ENCODE measurements at places on chromosomes 6 and 20.

- DNase-seq = no peak
Measured at GRCh38 chr6:151705993-151706733, 101.3 kb upstream of the ESR1 start.

- DNase-seq = no peak
Measured at GRCh38 chr6:96065213-96065612, 49.4 kb downstream of the FUT9 start.

GRCh38 chr20:23155141-23155590 is 69.0 kb upstream of the CD93 start:
- no peak for DNase-seq

DNA sequence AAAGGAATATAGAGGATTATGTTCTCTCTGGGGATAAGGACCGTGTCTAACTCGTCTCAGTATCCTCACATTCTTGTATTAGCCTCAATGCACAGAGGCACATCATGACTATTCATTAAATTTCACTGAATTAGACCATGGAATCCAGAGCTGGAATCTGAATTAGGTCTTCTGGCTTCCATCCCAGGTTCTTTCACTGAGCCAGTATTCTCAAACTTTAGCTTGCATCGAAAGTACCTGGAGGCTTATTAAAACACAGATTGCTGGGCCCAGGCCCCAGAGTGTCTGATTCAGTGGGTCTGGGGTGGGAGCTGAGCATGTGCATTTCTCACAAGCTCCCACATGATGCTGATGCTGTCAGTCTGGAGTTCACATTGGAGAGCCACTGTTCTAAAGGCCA is 142.0 kb downstream of the UST start:
- no peak for DNase-seq

DNA sequence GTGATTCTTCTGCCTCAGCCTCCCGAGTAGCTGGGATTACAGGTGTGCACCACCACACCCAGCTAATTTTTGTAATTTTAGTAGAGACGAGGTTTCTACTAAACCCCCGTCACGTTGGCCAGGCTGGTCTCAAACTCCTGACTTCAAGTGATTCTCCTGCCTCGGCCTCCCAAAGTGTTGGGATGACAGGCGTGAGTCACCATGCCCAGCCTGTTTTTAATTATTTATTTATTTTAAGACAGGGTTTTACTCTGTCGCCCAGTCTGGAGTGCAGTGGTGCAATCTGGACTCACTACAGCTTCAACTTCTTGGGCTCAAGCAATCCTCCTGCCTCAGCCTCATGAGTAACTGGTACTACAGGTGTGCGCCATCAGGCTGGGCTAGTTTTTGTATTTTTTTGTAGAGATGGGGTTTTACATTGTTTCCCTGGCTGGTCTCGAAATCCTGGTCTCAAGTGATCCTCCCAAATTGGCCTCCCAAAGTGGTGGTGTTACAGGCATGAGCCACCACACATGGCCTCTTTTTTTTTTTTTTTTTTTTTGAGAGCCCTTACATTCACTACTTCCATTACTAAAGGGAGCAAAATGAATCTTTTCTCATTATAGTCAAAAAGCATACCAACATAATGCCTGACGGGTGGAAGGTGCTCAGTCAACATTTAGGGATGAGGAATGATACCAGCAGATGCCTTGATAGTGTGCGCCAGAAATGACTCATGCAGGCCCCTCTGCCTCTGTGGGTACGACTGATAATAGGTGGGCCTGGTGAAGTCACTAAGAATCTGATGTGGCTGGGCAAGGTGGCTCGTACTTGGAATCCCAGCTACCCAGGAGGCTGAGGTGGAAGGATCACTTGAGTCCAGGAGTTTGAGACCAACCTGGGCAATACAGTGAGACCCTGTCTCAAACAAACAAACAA is 17.8 kb upstream of the RALGAPB start:
- no peak for DNase-seq

GRCh38 chr6:56927538-56928453 is 27.1 kb upstream of the BEND6 start:
- no peak for DNase-seq

DNA sequence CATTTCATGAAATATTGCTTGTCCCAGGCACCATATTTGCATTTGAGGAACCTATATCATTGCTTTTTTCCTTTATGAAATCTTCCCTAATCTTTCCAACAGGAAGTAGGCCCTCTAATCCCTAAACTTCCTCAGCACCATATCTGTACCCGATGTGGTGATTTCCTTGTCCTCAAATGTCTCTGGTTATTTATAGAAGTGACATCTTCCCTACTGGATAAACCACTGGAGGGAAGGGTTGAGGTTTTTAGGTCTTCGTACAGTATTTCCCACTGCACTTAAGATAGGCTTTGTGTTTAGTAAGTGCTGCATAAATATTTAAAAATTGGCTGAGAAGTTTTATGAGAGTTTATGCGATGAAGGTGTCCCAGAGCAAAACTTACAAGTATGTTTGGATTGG is 54.9 kb upstream of the TMEM170B start:
- no peak for DNase-seq

DNA sequence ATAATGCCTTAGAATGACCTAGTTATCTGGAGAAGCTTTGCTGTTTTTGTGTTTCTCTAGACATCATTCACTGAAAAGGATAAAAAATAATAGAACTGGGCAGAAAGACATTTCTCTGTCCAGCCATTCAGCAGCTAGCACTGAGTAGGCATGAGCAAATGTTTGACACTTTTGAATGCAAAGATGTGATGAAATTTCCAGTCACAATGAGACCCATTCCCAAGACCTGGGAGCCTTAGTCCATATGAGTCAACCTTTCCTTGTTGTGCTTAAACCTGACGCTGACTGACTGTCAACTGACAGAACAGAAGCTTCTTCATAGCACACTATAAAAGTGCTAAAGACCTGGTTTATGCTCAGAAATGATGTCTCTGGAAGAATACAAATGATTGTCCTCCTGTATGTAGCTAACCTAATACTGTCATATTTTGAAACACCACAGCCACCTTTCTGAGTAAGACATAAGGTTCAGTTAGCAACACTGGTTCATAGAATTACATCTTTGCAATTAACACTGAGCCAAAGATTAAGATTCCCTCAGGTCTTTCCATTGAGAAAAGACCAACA is 17.1 kb downstream of the RALGAPA2 start:
- DNase-seq = no peak

DNA sequence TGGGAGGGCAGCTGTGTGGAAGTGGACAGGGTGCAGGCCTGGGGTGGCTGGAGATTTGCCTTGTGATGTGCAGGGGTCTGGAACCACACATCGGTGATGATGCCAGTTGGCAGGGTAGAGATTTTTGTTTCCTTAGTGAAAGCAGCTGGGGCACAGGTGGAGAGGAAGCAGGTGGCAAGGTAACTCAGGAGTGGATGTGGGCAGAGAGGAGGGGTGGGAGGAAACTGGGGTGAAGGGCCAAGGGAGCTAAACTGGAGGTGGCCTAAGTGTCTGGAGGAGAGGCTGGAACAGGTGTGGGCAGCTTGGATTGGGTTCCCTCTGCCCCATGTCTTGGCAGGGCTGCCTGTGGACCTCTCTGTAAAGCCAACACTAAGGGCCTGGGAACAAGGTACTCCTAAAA is 4.7 kb upstream of the SCUBE3 start:
- DNase-seq = no peak

DNA sequence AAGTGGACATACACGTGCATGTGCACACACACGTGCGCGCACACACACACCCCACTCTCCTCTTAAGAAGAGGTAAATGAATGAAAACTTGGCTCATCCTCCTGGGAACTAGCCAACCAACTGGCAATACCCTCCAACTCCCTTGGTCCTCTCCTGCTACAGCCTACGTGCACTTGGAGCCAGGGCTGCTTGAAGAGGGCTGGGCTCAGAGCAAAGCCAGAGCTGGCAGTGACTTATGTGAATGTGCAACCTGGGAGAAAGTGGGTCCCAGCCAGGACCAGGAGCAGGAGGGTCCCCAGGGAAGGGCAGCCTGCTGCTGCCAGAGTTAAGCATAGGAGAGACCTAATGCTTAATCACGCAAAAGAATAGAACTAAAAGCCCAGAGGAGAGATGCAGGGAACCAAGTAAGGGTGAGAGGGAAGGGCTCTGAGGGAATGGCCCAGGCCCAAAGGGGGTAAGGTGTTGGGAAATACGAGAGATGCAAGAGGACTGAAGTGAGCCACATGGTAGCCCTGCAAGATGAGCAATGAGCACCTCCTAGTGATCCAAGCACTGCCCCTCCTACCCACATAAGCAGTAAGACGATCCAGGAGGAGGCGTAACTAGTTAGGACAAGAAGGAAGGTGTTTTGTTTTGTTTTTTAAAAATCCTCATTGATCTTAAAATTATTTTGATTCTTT is 24.7 kb downstream of the TRAF3IP2 start:
- DNase-seq = no peak

GRCh38 chr6:83518816-83519480 is 6.6 kb downstream of the PRSS35 start:
- no peak for DNase-seq

- no peak for DNase-seq
Measured at GRCh38 chr6:8839626-8840025, 404.3 kb upstream of the SLC35B3 start.

DNA sequence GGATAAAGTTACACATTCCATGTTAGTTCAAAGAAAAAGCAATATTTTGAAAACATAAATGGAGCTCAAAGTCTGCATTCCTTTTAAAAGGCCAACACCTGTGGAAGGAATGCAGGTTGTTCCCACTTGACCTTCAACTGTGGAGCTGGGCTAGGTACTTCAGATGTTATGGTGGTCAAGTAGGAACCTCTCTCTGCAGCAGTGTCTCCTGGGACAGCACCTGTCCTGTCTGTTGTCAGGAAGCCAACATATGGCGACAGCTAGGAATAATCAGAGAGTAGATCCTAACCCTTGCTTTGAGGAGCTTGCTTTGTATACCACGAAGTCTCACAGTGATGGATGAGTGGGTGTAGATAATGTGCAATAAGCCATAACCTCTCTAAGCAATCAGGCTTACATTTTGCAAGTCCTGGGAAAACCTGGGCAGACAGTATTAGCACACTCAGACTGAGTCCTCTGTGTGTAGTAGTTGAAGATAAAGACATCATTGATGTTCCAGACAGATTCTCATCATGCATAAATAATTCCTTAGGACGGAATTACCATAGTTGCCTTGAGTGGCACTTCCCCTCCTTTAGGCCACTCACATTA is 347.5 kb downstream of the PRL start:
- no peak for DNase-seq

- no peak for DNase-seq
Measured at GRCh38 chr6:111628142-111628850, 22.6 kb upstream of the TRAF3IP2 start.

GRCh38 chr6:114651611-114652010 is 308.8 kb upstream of the HS3ST5 start:
- no peak for DNase-seq

DNA sequence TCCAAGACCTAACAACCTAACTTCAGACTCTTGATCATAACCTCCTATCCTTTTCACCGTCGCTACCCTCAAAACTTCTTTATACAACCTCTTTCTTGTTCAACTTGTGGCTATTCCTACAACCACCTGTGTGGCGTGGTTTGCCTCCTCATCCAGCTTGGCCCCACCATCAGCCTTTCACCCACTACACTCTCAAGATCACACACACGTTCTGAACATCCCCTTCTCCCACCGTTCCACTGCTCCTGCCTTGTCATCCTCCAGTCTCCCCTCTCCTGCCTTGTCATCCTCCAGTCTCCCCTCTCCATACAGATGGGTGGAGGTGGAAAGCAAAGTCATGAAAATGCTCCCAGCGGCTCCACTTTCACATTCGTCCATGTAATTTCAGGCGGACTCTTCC is 14.0 kb downstream of the MAK start:
- no peak for DNase-seq

DNA sequence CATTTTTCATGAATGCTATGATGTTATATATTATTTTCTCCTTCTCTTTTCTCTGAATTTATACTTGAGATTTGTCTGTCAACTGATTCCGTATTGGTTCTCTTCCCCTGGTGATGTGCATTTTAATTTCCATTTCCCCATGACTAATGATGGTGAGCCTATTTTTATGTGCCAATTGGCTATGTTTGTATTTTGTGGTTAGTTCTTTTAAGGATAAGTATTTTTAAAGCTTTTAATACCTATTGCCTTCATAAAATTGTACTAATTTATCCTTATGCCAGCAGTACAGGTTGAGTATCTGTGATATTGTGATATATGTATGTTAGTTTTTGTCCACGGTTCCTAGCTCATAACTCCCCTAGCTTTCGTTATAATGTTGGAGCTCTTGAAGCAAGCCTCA is 2.8 kb downstream of the POLH start:
- no peak for DNase-seq

DNA sequence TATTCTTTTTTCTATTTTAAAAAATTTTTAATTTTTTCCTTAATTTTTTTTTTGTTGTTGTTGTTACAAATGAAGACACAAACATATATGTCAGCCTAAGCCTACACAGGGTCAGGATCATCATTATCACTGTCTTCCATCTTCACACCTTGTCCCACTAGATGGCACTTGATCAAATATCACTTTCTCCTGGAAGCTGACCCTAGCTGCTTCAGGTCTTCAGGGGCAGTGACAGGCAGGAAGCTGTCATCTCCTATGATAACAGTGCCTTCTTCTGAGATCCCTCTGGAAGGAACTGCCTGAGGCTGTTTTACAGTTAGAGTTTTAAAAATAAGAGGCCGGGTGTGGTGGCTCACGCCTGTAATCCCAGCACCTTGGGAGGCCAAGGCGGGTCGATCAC is 70.2 kb upstream of the EEF1E1 start:
- no peak for DNase-seq

DNA sequence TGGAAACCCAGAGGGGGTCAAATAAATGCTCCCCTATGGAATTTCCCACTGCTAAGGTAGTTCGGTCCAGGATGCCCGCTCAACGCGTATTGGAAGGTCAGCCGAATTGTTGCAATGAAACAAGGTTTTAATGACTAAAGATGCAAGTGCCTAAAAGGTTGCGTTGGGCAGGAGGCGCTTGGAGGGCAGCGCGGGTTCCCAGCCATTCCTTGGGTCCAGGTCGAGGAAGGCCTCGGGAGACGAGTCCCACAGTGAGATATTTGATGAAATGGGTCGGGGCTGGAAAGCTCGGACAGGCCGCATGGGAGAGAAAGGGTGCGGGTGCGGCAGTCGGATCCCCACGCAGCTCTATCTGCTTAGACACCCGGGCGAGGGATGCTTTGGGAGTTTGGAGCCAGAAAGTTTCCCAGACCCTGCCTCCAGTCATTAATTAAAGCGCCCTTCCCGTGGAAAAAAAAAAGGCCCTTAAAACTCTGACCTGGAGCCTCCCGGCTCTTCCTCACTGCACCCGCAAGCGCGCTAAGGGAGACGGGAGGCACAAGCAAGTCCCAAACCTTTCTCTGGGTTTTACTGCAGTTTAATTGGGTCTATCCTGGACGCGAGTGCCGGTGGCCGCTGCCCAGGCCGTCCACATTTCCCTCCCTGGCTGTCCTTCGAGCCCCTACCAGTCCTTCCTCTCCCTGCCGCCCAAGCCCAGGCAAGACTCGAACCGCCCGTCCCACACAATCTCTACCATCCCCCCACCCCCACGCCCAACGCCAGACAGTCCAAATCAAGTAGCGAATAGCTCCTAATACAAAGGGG is 24.2 kb downstream of the TFAP2A start:
- DNase-seq = no peak

DNA sequence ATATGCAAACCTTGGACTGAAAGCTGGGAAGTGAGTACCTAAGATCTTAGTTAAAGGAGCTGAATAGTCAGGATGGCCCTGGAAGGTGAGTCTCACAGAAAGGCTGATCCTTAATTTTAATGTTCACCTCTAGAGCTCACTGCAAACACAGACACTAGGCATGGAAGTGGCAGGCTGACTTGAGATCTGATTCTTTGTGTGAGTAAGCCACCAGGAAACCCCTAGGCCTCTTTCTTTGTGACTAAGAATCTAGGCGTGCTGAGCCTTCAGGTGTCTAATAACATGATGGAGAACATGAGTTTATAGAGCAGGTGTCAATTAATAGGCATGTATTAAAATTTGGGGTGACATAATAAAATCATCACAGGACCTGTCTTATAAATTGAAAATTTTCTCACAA is 642.2 kb downstream of the EYS start:
- no peak for DNase-seq

Data from activated CD4-positive, alpha-beta T cell treated with anti-CD3 and anti-CD28 coated beads, Interleukin-2, amount 50 U/mL, for 48 hours (primary cell).